Heart left ventricle (tissue), 16 donors: ENCODE measurements at places on chromosomes 12 and 14.

- no peaks in the 10 kb centered on the region for H3K27me3 ChIP-seq
- H3K4me3 ChIP-seq = no peak overlapping the region
- H3K27ac ChIP-seq = no peak overlapping the region
- DNase-seq = no peak
Observed at GRCh38 chr14:94934276-94934810, 164.4 kb upstream of the GSC start.

- no peak for DNase-seq
- no peaks in the 10 kb centered on the region for H3K36me3 ChIP-seq
- H3K4me1 ChIP-seq = peaks cover 15% of the 10 kb centered on the region
- no peaks in the 10 kb centered on the region for H3K27me3 ChIP-seq
- no peak overlapping the region for H3K4me3 ChIP-seq
- H3K27ac ChIP-seq = no peak overlapping the region
Observed at GRCh38 chr12:124605150-124605882, 37.9 kb upstream of the NCOR2 start.

- H3K4me1 ChIP-seq = peaks cover 8% of the 10 kb centered on the region
- no peak overlapping the region for H3K27ac ChIP-seq
- no peaks in the 10 kb centered on the region for H3K27me3 ChIP-seq
- H3K4me3 ChIP-seq = no peak overlapping the region
- peaks cover 21% of the 10 kb centered on the region for H3K36me3 ChIP-seq
Observed at GRCh38 chr14:32601906-32602305, 272.8 kb downstream of the AKAP6 start.

GRCh38 chr14:101215927-101216326 lies 312.4 kb upstream of the RTL1 start:
- no peaks in the 10 kb centered on the region for H3K36me3 ChIP-seq
- H3K27ac ChIP-seq = no peak overlapping the region
- no peaks in the 10 kb centered on the region for H3K27me3 ChIP-seq
- no peak overlapping the region for H3K4me3 ChIP-seq

DNA sequence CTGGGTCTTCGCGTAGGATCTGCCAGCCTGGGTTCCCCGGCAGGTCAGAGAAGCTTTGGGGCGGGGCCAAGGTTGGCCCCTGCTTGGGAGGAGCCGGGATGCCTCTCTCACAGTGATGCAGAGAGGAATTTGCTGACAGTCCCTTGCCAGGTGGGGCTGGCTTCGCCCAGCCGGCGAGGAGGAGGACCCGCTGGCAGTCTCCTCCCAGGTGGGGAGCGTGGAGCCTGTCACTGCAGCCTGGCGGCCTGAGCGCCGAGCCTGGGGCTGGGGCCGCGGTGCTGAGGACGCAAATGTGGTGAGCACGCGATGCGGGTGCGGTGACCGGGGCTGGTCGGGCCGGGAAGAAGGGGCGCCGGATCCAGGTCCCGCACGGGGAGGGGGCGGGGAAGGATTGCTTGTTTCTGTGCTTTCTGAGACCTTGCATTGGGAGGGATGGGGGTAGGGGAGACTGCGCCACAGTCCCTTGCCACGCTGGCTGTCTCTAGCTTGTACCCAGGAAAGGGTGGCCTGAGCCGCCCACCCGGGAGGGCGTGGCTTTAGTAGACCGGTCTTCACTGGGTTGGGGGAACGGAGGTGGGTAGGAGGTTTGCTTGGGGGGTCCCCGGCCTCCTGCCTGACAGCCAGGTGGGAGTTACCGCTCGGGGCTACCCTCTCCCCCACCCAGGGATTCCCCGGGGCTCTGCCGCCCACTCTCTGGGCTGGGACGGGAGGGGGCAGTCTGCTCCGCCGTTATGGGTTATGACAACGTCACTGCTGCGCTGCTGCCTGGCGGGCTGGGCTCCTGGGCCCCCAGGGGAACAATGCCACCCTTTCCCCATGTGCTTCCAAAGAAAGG lies at the start of gene TMEM63C:
TSS of gene TMEM63C (plus strand) at position 196 of the 835 bp plus-strand sequence. CDS start 37,016 bp downstream, outside the sequence.
- no peaks in the 10 kb centered on the region for H3K36me3 ChIP-seq
- DNase-seq = no peak
- peak within 1 kb of the TSS; percentile 45 for H3K4me3 ChIP-seq
- H3K27me3 ChIP-seq = peaks cover 55% of the 10 kb centered on the region

- H3K4me1 ChIP-seq = peaks cover 10% of the 10 kb centered on the region
- H3K4me3 ChIP-seq = no peak overlapping the region
- no peaks in the 10 kb centered on the region for H3K36me3 ChIP-seq
- DNase-seq = no peak
- no peak overlapping the region for H3K27ac ChIP-seq
Observed at GRCh38 chr14:99673305-99674063, 10.6 kb upstream of the CYP46A1 start.
